ENCODE measurements at places on chromosomes 12 and 14.

DNA sequence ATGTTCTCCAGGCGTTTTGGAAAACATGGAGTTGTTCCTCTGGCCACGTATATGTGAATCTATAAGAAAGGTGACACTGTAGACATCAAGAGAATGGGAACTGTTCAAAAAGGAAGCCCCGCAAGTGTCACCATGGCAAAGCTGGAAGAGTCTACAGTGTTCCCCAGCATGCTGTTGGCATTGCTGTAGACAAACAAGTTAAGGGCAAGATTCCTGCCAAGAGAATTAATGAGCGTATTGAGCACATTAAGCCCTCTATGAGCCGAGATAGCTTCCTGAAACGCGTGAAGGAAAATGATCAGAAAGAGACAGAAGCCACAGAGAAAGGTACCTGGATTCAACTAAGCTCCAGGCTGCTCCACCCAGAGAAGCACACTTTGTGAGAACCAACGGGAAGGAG lies 92.5 kb upstream of the EIF5 start:
- no peak for DNase-seq

- no peak for DNase-seq
Measured at GRCh38 chr14:53696217-53696965, 260.2 kb downstream of the BMP4 start.

- DNase-seq: no peak
Measured at GRCh38 chr12:56337753-56338251, 882 bp upstream of the IL23A start.

DNA sequence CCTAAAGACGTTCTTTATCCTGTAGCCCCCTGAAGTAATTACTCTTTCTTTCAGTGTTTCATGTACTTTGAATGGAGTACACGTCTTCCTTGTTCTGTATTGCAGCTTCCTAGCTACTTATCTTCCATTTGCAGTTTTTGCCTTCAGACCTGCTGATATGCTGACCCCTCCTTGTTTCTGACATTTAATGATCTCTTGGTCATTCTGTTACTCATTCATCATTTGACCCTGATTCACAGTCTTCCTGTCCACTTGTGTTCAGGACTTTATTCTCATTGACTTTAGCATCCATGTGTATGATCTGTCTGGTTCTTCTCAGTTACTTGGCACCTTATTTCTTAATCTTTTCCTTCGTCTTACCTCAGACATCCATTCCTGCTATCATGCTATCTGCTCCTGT lies 22.2 kb downstream of the CPSF2 start:
- no peak for DNase-seq

- no peak for DNase-seq
Measured at GRCh38 chr14:33454707-33455106, 496.2 kb downstream of the EGLN3 start.

GRCh38 chr14:29636870-29637269 lies 290.8 kb downstream of the PRKD1 start:
- DNase-seq: no peak

- DNase-seq: no peak
Measured at GRCh38 chr12:67655829-67656228, 7.3 kb downstream of the DYRK2 start.

- no peak for DNase-seq
Measured at GRCh38 chr12:93390549-93391297, 13.0 kb downstream of the NUDT4 start.

GRCh38 chr12:58007875-58008274 lies 66.5 kb downstream of the ATP23 start:
- DNase-seq: no peak

- DNase-seq: no peak
Measured at GRCh38 chr14:104429291-104429861, 150.2 kb upstream of the C14orf180 start.

DNA sequence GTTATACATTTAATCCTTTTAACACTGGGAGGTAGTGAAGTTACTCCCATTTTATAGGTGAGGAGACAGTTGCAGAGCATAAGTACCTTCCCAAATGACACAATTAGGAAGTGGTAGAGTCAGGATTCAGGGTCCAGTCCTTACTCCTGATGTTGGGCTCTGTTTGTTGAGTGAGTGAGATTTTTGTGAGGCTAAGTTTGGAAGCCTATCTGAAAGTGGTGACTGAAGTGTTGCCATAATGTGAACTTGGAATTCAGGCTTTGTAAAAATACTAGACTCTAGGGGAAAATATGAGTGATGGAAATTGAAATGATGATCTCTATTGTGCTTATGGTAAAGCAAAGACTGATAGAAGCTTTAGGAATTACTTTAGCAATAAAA lies 2.2 kb downstream of the NUDT4 start:
- no peak for DNase-seq

DNA sequence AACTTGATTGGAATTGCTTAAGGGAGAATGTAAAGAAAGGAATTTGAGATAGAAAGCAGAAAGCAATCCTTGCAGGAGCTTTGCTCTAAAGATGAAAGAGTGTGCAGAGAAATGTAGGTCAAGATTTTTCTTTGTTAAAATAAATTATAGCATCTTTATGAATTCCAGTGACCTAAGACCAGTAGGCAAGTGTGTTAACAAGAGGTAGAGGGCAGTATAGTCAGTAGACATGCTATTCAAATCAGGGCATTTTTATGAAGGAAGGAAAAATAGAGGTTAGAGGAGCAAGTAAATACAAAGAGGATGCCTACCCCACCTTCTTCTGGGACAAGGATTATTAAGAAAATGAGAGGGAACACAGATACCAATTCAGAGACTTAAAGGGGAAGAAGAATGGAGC lies 148.5 kb downstream of the PLCZ1 start:
- no peak for DNase-seq

- no peak for DNase-seq
Measured at GRCh38 chr12:61356485-61356884, 903.7 kb upstream of the USP15 start.

DNA sequence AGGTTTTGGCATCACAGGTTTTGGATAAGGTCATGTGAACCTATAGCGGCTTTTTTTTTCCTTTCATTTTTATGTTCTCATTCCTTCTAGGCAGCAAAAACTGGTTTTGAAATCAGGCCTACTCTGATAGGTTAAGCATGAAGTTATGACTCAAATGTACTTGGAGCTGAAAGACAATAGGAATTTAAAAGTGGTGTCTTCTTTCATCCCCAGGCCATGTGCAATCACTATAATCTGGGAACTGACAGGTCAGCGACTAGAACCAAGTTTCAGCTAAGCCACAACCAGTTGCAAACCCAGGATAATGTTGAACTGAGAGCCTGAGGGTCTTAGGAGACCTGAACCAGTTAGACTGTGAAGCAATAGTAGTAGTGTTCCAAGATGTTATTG lies 74.3 kb downstream of the ANO6 start:
- DNase-seq: no peak

DNA sequence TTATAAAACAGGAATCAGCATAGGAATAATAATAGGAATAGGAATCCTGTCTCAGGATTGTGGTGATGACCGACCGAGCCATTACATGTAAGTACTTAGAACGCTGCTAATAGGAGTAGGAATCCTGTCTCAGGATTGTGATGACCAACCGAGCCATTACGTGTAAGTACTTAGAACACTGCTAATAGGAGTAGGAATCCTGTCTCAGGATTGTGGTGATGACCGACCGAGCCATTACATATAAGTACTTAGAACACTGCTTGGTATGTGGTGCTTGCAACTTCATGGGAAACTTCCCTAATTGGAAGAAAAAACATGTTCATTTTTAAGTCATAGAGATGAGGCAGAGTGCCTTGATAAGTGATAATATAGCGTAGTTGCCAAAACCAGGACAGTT lies 30.0 kb downstream of the ELK3 start:
- no peak for DNase-seq

- no peak for DNase-seq
Measured at GRCh38 chr14:81222126-81222525, 1.4 kb upstream of the GTF2A1 start.

DNA sequence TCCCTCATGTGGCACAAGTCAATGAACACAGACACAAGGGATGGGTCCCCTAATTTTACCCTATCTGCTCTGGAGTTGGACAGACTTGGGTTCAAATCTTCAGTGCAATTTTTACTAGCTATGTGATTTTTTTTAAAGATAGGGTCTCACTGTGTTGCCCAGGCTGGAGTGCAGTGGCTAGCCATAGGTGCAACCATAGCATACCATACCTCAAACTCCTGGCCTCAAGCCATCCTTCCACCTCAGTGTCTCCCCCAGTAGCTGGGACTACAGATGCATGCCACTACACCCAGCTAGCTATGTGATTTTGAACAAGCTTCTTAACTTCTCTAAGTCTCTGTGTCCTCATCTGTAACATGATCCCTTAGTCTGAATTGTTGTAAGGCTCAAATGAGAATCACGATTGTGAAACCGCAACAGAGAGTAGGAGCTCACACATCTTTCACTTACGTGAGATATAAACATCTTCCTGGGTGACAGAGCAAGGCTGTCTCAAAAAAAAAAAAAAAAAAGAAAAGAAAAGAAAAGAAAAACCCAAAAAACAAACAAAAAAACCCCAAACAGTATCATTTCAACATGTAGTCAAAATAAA lies 4.7 kb downstream of the CALCOCO1 start:
- DNase-seq: no peak

DNA sequence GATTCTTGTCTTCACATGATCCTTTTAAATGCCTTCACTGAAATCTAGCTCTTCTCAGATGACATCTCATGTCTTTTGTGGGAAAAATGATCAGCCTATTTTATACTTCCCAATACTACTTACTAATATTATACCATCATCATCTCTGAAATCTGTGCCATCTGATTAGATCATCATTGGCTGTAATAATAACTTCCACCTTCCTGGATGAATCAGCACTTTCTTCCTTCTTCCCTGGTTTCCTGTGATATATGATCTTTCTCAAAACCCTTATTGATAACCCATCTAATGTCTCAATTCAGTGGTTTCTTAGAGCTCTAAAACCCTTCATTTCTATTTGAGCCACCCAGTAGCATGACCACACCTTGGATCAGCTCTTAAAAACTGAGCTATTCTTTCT lies 30.9 kb downstream of the GPR137C start:
- DNase-seq: no peak

DNA sequence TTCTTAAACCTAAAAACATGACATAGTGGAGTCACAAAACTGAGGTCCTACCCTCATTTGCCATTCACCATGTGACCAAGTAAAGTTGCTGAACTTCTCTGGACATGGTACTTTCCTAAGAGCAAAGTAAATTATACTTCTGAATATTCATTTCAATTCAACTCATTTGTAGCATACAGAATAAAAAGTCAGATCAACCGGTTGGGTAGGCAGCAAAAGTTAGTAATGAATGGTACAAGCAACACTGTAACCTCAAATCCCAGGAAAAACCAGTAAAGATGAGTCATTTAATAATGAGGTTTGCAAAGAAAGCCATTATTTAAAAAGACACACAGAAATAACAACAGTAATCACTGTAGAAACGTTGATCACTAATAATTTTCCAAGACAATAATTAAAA lies 8.7 kb downstream of the POLE2 start:
- no peak for DNase-seq

DNA sequence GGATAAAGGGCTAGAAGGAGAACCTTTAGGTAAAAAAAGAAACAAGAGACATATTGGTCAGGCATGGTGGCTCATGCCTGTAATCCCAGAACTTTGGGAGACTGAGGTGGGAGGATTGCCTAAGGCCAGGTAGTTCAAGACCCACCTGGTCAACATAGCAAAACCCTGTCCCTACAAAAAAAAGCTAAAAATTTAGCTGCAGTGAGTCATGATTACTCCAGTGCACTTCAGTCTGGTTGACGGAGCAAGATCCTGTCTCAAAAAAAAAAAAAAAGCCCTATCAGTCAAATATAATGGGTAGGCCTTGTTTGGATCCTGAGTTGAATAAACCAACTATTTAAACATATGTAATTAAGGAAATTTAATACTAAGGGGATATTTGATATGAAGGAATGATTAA lies 54.2 kb downstream of the PPP1R36 start:
- no peak for DNase-seq

GRCh38 chr12:116336542-116337065 lies 59.1 kb upstream of the MED13L start:
- no peak for DNase-seq

GRCh38 chr14:65413739-65414045 lies 1.2 kb downstream of the FUT8 start:
- DNase-seq: no peak

DNA sequence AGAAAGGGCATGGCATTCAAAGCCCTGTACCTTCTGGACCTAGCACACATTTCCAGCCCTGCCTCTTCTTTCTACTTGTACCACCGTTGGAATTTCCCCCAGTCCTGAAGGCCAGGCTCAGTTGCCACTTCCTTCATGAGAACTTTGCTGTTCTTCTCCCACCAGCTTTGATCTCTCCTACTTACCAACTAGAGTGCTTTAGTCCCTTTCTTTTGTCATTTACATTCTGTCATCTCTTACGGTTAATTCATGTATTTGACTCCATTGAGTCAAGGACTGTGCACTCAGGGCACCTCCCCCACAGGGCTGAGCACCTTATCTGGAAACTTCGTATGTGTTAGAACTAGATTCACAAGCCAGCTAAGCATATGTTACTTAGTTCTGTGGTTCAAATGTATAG lies 26.3 kb downstream of the BICDL1 start:
- DNase-seq: no peak

DNA sequence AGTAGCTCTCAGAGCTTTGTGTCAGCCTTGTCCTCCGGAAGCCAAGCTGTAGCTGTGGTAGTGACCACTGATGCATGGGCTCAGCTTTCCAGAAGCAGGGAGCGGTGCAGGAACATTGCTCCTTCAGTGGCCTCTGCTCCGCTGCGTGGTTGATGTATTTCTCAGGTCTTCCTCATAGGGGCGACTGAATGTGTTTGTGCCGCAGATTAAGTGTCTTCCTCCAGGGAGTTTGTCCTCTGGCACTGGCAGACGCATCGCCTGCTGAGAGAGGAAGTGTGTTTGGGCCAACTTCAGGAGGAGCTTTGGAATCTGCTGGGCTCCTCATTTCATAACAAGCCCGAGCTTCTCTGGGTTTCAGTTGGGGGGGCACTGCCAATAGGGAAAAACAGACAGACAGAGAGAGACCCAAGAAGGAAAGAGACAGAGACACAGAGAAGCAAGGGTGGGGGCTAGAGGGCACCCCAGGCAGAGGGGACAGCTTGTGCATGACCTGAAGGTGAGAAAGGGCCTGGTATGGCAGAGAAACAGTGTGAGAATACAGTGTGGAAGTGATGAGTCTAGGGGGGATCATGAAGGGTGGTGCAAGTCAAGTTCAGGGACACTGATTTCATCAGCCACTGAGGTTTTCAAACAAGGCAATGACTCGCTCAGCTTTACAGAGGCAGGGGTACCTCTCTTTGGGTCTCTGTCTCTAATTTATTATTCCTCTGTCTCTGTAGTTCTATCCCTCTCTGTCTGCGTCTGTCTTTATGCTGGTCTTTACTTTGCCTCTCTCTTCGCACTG lies 69.4 kb upstream of the PRIMA1 start:
- peak; percentile 19 for DNase-seq

- DNase-seq: no peak
Measured at GRCh38 chr12:75528692-75529091, 17.3 kb upstream of the KRR1 start.

GRCh38 chr12:28145216-28145615 lies 45.0 kb upstream of the CCDC91 start:
- no peak for DNase-seq

DNA sequence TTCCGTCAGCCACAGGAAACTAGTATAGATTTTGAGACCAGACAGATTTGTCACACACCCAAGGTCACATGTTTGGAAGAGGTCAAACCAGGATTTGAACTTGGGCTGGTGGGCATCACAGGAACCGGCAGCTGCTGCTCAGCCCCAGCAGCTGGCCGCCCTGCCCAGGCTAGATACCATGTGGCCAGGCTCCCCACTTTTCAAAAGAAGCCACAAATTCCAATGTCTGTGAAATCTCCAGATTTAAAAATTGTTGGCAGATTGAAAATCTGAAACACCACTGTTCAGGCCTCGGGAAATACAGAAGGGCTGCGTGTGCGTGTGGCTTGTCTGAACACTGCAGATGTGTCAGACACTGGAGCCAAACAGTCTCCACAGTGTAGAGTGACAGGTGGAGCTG lies 30.4 kb downstream of the MMAB start:
- no peak for DNase-seq
